Activated naive CD8-positive, alpha-beta T cell treated with anti-CD3 and anti-CD28 coated beads, Interleukin-2, amount 10 ng/mL, durations not matched to agents 7 days and 5 days (primary cell): ENCODE measurements at places on chromosomes 1 and 21.

DNA sequence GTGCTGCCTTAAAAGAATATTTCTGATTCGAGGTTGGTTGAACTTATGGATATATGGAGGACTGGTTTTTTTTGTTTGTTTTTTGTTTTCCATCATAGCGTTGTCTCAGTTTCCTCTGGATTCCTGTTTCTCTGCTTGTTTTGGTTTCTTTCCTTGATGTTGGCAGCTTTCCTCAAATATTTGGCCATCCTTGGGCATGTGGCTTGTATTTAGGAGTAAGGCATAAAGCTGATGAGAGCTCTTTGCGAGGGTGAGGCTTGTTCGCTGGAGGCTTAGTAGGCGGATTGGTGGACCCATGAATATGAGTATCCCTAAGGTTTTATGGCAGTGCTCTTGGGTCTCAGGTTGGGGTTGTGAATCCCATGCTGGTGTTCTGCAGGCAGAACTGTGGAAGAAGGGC, 22.9 kb downstream of the DYRK1A start:
- H3K27me3 ChIP-seq, result no peaks in the 10 kb centered on the region
- H3K4me3 ChIP-seq, result no peak overlapping the region
- H3K36me3 ChIP-seq, result peaks cover 17% of the 10 kb centered on the region

DNA sequence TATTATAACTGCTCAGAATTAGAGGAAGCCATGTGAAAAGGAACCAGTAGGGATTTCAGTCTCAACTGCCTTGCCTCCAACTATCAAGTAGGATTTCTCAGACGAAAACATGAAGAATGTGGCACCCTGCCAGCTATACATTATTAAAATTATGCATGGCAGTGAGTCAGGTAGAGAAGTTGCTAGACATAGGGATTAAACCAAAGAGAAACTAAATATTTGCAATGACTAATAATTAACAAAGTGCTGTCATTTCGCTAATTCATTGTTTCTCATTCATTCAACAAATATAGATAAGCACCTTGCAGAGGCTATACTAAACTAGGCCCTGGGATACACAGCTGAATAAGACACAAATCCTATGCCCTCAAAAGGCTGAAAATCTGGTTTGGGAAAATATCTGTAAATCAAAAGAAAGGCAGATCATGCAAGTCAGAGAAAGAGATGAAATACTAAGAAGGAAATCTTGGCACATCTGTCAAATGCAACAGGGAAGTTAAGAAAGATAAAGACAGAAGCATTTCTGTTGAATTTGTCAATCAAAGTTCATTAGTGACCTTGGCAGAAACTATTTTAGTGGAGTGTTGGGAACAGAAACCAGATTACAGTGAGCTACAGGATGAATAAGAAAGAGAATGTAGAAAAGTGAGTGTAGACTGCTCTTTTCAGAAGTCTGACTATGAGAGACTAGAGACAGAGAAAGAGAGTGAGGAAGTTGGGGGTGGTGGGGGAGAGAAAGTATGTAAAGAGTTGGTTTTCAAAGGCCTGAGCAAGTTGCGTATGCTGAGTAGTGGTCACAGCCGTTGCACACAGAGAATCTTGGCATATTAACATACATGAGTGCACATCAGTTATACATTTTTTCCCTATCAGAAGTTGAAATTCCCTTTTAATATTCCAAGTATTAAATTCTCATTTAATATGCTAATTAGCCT, 14.7 kb upstream of the NBPF11 start:
- no peaks in the 10 kb centered on the region for H3K36me3 ChIP-seq
- DNase-seq, result no peak
- H3K4me1 ChIP-seq, result no peaks in the 10 kb centered on the region
- no peak overlapping the region for H3K4me3 ChIP-seq
- H3K27me3 ChIP-seq, result peaks cover 17% of the 10 kb centered on the region

- DNase-seq, result no peak
- no peaks in the 10 kb centered on the region for H3K27me3 ChIP-seq
- H3K27ac ChIP-seq, result no peak overlapping the region
- H3K36me3 ChIP-seq, result no peaks in the 10 kb centered on the region
These were observed 300.0 kb downstream of the BARHL2 start for GRCh38 chr1:90417126-90417525.

DNA sequence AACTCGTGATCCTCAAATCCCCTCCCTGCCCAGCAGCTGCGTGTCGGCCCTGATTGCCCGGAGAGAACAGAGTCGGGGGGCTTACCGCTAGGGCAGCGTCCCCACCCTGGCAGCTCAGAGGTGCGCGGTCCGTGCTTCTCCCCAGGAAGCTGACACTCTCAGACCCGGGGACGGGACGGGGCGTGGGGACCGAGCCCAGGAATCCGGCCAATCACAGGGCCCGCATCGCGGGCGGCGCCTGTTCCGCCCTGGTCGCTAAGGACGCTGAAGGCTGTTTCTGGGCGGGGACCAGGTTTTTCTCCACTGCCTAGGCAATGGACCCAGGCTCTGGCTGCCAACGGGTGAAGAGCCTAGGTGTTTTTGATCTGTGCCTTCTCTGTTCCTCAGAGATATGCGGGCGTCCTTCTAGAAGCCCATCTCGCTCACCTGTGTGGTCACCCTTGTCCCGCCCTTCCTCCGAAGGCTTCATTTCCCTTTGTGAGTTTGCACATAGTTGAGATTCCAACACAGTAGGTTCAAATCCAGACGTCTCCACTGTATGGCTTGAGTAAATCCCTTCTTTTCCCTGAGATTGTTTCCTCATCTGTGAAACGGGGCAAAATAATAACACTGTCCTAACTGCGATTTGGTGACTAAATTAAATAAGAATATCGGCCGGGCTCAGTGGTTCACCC, at the start of gene C1orf87:
Gene C1orf87, minus strand, starts transcription at position 166 of the 674 bp plus-strand sequence. CDS start 1,127 bp downstream, outside the sequence.
- peaks cover 28% of the 10 kb centered on the region for H3K27me3 ChIP-seq
- no peaks in the 10 kb centered on the region for H3K36me3 ChIP-seq
- H3K4me1 ChIP-seq, result no peaks in the 10 kb centered on the region
- no peak within 1 kb of the TSS for H3K27ac ChIP-seq

GRCh38 chr1:55252942-55253589, 37.9 kb upstream of the USP24 start:
- H3K4me3 ChIP-seq, result no peak overlapping the region
- H3K27me3 ChIP-seq, result peaks cover 5% of the 10 kb centered on the region
- no peaks in the 10 kb centered on the region for H3K36me3 ChIP-seq
- no peak for DNase-seq
- no peak overlapping the region for H3K27ac ChIP-seq
